Skin of body (tissue), 3 donors: ENCODE measurements at places on chromosomes 5 and 9. TPM values are rescaled to one million over a fixed set of nuclear protein-coding genes. Genes with fewer than 3 reads are reported as not detected.

TNFSF15 gene
- total RNA-seq, result 0.59 TPM

SHB gene
- total RNA-seq, result 10.9 TPM

GRCh38 chr5:102223542-102224477, 72.3 kb downstream of the SLCO4C1 start:
- DNase-seq, result no peak

DNA sequence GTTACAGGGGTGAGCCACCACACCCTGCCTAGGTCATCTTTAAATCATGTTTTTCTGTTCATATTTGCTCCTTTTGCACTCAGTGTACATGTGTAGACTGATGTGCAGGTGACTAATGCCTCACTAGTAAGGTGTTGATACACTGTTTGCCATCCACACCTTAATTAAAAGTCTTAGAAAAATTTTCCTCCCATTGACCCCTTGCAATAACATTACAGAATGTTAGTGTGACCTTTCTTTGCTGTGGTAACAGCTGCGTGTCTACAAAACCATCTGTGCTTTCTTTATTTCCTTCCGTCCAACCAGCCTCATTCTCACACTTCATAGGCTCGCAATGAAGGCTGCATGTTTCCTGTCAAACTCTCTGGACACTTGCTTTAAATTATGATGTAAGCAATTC, 6.6 kb upstream of the CEMIP2 start:
- DNase-seq, result peak; percentile 5

GRCh38 chr5:133806847-133807246, 161.6 kb downstream of the C5orf15 start:
- no peak for DNase-seq

TMEM215 gene
- total RNA-seq, result 0.39 TPM

WNK2 gene
- total RNA-seq, result 11.2 TPM

DNA sequence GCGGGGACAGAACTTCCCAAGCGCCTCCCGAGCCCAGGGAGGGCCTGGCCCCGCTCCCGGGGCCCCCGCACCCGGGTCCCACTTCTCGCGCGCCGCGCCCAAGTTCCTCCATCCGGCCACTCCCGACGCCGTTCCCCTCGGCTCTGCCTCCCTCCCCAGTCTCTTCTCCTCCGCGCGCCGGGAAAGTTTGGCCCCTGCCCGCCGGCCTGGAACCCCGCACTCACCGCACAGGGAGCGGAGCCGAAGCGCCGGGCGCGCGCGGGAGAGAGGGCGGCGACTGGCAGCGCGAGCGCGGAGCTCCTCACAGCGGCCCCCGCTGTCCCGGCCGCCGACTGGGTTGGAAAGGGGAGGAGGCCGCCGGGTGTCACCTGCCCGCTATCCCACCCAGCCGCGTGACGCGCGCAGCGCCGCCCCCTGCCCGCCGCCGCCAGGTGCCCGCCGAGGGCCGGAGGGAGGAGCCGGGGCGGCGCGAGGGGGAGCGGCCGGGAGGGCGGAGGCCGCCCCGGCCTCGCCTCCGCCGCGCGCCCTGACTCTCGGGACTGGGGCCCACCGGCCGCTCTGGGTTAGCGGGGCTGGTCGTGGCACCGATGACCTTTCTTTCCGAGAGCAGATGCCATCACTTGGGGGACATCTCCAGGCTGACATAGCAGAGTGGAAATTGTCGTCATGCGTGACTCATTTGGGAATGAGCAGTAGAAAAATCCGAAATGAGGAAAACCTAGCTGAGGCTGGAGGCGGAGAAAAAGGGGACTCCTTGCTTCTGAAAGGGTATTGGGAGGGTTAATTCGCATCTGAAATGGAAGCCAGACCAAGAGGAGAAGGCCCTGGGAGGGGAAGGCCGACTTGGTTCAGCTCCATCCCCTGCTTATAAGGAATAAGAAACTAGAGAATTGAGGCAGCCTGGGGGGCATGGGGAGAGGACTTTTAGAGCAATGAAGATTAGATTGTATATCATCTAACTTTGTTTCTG, at the start of gene ELOVL7:
Gene ELOVL7 (minus strand): TSS at position 334 of the 970 bp plus-strand sequence. CDS start 56,872 bp downstream, outside the sequence.
- no peak for DNase-seq

PRR16 gene
- 12.4 TPM for total RNA-seq

DNA sequence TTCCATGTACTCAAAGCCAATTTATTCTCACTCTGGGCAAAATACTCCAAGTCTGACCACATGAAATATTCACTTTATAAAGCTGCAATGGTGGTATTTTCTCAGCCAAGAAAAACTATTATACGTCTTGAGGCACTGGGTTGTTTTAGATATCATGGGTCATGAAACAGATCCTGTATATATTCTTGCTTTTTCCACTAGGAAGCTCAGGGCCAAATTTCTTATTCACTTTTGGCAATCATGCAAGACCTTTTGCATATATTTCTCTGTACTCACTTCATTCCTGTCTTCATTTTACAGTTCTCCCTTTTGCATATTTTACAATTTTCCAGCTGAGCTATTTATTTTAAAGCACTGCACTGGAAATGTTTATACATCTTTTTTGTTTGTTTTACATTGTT, 49.8 kb downstream of the GABBR2 start:
- peak; percentile 81 for DNase-seq

- DNase-seq, result no peak
These were observed 20.3 kb upstream of the ANKRD33B start for GRCh38 chr5:10543585-10544040.

DNA sequence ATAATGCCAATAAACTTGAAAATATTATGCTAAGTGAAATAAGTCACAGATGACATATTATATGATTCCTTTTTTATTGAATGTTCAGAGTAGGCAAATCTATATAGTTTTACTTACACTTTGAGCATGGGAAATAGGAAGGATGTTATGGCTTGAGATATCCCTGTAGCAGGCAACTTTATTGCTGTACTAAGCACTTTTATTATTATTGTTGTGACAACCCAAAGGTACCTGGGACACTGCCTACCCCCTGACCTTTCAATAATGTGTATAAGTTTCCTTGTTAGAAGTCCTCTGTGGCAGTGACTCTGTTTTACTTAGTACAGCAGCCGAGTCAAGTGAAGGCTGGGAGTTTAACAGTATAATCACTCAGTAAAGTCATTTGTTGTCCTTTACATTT, 39.9 kb downstream of the SHOC1 start:
- DNase-seq, result no peak

DNA sequence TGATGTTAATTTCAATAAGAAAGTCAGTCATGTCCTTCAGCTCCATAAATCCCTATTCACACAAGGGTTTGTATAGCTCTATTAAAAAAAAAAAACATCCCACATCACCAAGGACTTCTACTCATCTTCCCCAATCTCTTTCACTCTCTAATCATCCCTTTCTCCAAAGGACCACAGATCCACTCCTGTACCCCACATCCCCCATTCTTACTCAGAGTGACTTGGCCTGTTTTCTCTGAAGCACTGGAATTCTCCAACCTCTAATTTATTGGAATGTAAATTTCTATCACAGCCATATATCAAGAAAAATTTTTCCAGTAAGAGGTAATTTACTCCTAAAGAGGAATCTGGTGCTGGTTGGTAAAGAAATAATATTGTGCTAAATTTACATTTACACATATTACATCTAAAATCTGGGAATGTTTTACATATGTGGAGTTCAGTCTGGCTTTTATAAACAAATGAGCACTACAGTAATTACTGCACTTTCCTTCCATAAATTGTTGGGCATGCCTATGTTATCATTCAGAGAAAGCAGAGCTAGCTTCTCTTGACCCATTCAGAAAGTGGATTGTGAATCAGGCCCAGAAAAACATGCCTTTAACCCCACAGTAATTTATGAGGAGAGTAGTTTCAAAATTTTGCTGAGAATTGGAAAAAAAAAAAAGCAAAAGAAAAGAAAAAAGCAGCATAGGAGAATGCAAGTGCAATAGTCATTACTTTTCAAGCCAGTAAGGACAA, 399.5 kb upstream of the TNC start:
- DNase-seq, result no peak

GRCh38 chr5:65128226-65128625, 353.5 kb downstream of the ADAMTS6 start:
- DNase-seq, result no peak

DNA sequence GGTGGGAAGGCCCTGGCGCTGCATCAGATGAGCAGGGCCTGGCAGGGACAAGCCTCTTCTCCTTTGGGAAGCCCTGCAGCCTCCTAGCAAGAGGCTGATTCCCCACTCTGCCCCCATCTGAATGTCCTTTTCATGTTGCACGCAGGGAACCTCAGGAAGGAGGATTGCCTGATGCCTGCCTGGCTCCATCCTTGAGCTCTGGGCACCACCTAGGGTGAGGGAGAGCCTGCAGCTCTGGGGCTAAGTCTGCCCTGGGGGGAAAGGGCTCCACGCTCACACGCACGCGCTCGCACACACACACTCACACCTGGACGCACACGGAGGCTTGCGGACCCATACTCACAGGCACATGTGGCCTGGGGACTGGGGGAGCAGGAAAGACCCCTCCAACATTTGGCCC, 86.6 kb downstream of the LMX1B start:
- no peak for DNase-seq
